ENCODE measurements at places on chromosomes 16 and 17.

DNA sequence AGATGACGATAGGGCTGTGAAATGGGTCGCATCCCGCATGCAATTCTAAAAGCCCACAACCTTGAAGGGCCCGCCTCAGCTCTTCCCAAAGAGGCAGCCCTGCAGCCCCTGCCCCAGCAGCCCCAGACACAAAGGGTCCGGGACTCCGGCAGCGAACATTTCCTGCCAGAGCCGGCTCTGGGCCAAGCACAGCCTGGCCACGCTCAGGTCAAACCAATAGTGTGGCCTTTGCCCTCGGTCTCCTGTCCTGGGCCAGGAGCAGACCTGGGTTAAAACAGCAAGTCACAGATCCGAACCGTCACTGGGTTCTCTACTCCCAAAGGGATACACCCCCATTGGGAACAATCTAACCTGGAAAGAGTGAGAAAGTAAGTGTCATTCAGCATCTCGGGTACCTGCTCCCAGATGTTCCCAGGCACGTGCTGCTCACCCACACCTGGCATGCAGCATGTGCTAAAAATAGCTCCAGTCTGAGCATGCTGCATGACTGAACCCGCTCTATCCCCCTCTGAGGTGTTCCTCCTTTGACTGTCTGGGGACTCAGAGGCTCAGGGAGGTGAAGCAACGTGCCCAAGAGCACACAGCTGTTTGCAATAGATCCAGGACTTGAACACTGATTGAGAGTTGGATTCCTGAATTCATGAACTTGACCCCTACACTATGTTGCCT lies 22.2 kb upstream of the ATP2A3 start:
- no peak for DNase-seq

GRCh38 chr17:58312021-58312630 lies 16.5 kb downstream of the TSPOAP1 start:
- no peak for DNase-seq

DNA sequence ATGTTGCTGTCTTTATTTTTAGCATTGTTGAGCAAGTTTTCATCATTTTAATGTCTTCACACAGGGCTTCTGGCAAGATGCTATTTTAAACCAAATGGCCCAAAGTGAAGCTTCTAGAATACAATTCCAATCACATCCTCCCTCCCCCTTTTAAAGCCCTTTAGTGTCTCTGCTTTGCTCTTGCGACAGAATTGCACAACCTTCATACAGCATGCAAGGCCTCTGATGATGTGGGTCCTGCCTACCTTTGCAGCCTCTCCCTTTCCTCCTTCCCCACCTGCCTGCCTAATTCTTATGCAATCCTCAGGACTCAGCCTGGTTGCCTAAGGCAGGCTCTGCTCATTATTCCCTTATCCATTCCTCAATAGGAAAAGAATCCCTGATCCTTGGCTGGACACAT lies 381.7 kb downstream of the SLC39A11 start:
- no peak for DNase-seq

DNA sequence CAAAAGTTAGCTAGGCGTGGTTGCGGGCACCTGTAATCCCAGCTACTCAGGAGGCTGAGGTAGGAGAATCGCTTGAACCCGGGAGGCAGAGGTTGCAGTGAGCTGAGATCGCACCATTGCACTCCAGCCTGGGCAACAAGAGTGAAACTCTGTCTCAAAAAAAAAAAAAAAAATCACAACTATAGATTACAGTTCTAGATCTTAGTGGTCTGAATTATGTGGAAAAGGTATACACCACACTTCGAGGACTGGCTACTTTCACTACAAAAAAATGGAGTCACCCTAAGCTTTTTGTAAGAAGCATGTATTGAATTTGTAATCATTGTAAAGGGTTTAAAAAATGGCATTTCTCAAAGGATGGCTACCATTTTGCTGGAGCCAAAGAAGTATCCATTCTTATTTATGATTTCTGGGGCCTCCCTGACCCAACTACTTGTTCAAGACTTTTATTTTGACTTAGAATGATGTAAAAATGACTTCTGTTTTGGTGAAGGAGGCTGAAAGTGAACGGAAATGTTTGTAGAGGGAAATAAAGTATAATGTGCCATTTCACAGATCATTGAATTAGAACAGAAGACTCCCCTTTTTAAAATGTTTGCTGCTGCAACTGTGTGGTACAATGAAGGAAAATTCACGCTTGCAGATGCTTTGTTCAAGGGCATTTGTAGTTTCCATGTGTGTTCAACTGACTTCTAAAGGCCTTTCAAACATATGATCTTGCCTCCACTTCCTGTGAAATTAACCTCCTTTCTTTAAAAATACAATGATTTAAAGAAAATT lies 37.1 kb upstream of the NOL11 start:
- no peak for DNase-seq

- DNase-seq = peak; percentile 71
These were observed 129.4 kb downstream of the TANGO6 start for GRCh38 chr16:68972720-68973119.

Measured in A549 (cell line).